H9 (cell line): ENCODE measurements at places on chromosomes 16 and 17. TPM values are rescaled to one million over a fixed set of nuclear protein-coding genes. Genes with fewer than 3 reads are reported as not detected.

- no peaks in the 10 kb centered on the region for H3K36me3 ChIP-seq
- no peak overlapping the region for H3K4me3 ChIP-seq
- H3K4me1 ChIP-seq, result peaks cover 2% of the 10 kb centered on the region; the same call in 1 of the 2 replicates
- peak; percentile 51 for DNase-seq
- no peaks in the 10 kb centered on the region for H3K27me3 ChIP-seq
- H3K27ac ChIP-seq, result no peak overlapping the region
These were observed 19.6 kb upstream of the ATP2A3 start for GRCh38 chr17:3983606-3984484.

Gene CACNG4
- 6.0 and 6.3 TPM in 2 replicates for total RNA-seq

GRCh38 chr16:3457434-3458252 lies 14.2 kb downstream of the NAA60 start:
- peak overlapping the region; percentile 92 for H3K4me3 ChIP-seq
- H3K4me1 ChIP-seq, result peaks cover 8% of the 10 kb centered on the region; the same call in 1 of the 2 replicates
- peak; percentile 93 for DNase-seq
- no peaks in the 10 kb centered on the region for H3K36me3 ChIP-seq
- H3K27ac ChIP-seq, result no peak overlapping the region

Gene WSCD1
- 33.6 and 34.9 TPM in 2 replicates for total RNA-seq
